ENCODE measurements at places on chromosomes 5 and 9.

DNA sequence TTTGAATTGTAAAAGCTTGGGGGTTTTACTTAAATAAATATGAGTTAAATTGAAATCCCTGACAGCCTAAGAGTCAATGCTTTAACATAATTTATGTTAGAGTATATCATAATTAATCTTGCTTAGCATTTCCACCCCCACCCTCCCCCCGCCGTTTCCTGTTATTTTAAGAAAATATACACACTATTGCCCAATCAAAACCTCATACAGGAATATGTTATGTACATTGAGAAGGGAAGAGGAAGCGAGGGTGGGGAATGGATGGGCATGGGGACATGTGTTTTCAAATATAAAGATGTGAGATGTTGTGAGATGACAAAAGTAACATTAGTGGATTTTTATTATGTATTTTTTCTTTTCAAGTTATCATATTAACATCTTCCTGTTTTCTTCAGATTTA lies 561.1 kb upstream of the MEF2C start:
- DNase-seq: no peak

DNA sequence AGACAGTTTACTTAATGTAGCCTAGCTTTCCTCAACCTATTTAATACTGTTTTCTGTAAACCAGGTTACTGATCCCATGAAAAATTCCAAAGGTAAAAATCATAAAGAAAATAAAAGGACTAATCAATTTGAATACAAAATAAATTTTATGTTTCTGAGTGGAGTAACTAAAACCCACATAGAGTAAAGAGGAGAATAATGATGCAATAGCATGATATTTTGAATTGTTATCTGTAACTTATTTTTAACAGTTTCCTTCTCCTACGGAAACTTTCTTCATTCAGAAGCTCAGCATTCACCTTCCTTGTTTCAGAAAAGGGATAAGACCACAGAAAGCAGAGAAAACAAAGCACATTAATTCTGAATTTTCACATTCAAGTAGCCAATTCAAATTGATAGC lies 320.6 kb upstream of the NUDT12 start:
- no peak for DNase-seq

GRCh38 chr5:75566710-75567309 lies 44.4 kb upstream of the ANKDD1B start:
- DNase-seq: peak; percentile 82

DNA sequence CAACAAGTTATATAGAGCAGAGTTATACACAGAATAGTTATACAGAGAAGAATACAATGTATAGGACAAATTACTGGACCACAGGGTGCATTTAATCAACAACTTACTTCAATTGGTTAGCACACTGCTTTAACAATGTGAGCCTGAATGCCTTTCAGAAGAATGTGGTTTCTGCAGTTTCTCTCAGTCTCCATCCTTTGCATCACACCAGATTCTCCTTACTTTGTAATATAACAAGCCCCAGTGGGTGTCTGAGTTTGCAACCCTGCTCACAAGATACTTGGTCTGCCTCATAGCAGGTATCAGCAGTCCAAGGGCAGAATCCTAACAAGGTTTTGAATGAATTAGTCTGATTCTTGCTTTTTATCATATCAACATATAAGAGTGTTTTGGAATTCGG lies 114.6 kb downstream of the GABRB2 start:
- no peak for DNase-seq

DNA sequence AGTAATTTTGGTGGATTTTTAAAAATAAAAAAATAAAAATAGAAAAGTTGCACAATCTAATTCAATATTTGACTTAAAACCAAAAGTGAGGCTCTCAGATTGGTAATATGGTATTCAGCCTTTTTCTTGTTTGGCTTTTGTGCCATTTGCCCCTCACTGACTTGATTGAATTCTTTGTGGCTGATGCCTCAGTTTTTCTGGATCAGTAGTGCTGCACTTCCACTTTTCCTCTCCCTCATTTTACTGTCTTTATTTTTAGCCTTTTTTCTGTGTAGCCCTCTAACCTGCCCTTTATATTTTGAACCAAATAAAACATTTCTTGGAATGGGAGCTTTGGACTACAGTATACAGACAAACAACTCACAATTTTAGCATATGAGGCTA lies 3.8 kb upstream of the MSMP start:
- peak; percentile 19 for DNase-seq

DNA sequence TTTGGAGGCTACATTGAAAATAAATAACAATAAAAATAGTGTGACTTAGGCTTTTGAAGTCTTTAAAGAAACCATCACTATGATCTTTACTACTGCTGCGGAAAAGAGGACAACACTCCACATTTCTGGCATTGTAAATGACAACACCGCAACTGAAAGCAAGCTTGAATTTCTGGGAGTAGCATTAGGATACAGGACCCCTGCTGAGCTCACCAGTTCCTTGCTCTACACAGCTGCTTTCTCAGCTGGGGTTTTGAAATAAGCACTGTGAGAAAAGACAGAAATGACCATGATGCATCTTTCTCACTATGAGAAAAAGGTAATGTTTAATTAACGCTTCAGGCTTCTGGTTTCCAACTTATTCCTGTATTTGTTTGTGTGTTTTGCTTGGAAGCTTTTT lies 168.0 kb downstream of the TAF11L14 start:
- no peak for DNase-seq

DNA sequence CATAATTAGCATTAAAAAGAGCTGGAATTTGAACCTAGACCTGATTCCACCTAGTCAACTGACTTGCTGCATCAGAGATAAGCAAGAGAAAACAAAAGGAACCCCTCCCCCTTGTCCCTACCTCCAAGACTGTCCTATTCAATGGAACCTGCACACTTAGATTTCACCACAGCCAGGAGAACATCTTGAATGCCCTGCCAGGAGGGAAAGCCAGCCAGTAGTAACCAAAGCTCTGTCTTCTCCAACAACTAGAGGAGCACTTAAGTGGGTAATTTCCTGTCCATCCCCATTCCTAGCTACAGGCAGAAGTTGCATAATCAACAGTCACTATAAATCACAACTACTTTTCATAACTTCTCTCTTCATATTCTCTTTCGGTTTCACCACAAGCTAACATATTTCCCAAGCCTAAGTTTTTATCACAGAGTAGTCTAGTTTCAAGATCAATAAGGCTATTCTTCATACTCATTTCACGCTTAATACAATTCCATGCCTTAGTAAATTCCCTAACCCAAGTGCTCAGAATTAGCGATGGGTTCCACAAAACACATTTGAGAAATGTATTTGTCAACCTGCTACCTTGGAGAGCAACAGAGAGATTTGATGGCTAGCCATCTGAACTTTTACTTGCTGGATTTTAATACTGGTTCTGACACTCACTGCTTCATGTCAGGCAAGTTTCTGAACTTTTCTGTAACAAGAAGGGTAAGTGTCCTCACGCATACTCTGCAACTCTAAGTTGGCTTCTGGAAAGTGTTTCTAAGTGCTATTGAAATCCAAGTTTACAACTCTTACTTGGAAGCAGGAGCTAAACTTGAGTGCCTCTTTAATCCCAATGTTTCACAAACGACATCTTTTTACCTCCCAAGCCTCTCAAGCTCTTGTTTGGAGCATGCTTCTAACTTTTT lies 2.0 kb downstream of the DENND1A start:
- peak; percentile 57 for DNase-seq

DNA sequence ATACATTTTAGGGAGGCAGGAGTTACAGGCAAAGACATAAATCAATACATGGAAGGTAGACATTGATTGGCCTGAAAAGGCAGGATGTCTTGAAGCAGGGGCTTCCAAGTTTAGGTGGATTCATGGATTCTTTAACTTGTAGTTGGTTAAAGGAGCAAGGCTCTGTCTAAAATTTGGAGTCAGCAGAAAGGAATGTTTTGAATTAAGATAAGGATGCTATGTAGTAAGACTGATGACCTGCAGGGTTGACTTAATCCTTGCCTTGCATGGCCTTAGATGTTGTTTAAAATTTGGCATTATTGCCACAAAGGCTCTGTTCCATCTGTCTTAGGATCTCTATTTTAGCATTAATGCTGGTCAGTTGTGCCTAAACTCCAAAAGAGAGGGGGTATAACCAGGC lies 171.3 kb downstream of the C5orf15 start:
- DNase-seq: no peak

- DNase-seq: no peak
Observed at GRCh38 chr5:126919566-126919965, 110.8 kb downstream of the MARCHF3 start.

DNA sequence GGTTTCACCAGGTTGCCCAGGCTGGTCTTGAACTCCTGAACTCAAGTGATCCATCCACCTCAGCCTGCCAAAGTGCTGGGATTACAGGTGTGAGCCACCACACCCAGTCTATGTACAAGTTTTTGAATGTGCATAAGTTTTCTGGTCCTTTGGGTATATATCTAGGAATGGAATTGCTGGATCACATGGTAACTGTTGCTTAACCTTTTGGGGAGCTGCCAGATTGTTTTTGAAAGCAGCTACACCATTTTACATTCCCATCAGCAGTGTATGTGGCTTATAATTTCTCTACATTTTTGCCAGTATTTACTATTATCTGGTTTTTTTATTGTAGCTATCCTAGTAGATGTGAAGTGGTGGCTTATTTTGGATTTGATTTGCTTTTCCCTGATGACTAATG lies 8.9 kb upstream of the LNPEP start:
- no peak for DNase-seq

GRCh38 chr5:113063927-113064326 lies 87.3 kb downstream of the DCP2 start:
- DNase-seq: no peak

DNA sequence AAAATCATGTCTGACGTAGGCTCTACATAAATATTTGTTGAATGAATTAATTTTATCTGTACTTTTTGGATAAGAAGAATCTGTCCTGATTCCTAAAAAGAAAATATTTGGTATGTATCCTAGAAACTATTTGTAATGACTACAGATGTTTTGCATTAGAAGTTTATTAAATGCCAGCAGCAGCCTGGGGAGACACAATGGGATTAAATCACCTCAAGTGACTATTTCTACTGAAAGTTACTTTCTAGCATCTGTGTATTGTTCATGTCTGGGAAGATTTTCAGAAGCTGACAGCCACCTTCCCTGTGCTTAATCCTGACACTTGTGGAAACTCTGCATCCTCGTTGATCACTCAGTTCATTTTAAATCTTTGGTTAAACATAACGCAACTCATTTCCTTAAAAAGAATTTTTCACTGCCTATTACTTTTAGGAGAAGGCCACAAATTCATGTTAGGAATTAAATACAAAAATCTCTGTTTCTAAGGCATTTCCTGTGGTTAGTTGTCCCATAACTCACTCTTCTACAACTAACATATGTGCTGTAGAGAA lies 209.3 kb upstream of the PPP1R2B start:
- DNase-seq: peak; percentile 6

DNA sequence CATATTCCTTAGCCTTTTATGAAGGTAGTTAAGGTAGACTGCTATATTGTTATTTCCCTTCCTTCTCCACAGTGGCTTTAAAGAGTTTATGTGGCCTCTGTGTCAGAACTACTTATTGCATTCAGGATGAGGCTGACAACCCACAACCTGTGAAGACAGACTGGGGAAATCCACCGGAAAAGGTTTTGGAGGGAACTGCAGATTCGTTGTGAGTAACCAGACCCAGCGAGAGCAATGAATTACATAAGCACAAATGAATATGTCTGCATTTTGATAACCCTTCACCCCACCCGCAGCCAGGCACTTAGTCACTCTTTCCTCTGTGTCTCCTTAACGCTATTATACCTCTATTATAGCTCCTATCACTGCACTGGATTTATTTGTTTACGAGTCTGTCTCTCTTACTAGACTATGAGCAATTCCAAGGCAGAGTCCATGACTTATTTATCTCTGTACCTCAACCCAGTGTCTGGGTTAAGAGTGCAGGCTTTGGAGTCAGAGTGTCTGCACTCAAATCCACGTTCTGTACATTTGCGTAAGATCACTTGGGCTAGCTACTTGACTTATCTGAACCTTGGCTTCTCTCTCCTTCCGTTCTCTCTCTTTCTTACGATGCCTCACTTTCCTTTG lies 19.2 kb downstream of the KCTD16 start:
- no peak for DNase-seq

DNA sequence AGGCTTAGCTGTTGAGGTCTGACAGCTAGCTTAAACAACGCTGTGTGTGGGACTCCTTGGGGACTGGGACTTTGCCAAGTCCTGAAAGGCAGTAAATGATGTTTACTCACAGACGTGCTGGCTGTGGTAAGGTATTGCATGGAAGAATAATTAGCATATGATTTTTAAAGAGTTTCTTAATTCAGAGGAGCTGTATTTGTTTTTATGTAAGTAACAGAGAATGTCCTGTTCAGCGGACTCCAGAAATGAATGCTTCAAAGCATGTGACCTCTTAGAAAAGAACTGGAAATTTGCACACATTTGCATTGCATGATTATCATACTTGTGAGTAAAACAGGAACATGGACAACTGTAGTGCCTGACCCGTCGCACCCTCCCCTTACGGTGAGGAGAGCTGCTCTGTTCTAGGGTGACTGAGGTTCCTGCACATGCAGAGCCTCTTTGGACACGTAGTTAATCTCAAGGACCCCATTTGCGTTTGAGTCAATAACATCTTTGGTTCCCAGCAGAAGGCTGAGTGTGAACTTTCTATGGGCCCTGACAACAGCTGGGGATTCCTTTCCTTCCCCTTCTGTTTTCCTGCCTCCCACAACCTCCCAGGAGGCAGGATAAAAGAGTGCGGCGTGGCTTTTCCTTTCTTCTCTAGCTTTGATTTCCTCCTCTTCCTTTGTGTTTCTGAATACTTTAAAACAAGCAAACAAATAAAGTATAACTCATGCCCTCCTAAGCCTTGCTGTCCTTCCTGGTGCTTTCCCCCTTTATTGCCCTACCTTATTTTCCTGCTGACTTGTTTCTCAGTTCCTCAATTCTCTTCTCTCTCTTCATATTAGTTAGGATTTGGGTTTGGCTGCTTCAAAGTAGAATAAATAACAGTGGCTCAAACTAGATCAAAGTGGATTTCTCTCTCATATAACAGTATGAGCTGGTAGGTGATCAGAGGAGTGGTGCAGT lies 157.2 kb upstream of the CD180 start:
- DNase-seq: peak; percentile 87

DNA sequence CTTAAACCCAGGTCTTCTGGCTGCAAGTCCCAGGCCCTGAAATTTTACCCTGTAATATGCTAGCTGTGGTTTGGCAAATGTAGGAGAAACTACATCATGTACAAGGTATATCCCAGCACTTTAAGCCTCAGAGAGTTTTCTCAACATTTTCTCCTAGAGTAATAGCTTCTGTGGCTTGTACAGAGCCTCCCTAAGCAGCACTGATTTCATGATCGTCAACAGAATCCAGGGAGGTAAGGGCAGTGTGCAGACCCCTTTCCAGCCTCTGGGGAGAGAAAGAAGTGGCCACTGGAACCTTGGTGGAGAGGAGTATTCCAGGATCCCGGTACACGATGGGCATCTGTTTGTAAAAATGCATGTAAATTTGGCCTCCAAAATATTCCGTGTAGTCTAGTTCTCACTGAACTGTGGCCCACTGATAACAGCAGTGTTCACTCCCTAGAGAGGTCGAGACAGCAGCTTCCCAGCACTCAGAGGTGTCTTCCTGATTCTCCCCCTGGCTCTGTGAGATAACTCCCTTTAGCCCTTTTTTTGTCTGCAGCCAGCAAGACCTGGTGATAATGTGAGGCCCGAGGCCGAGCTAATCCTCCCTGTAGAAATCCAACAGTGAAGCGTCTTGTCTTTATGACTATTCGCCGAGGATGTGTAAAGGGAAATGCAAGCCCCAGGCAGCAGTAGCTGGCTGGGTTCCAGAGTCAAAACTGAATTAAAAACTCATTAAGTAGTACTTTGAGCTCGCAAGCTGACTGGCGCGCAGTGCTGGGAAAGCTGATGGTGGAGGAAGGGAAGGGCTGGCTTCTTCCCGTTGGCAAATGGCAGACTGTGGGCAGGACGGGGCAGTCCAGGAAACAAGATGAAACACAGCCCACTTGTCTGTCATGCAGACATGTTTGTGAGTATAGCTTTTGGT lies 59.0 kb downstream of the MAP1B start:
- DNase-seq: peak; percentile 76
